NCI-H1092 (cell line): ENCODE measurements at places on chromosomes 2 and 18.

DNA sequence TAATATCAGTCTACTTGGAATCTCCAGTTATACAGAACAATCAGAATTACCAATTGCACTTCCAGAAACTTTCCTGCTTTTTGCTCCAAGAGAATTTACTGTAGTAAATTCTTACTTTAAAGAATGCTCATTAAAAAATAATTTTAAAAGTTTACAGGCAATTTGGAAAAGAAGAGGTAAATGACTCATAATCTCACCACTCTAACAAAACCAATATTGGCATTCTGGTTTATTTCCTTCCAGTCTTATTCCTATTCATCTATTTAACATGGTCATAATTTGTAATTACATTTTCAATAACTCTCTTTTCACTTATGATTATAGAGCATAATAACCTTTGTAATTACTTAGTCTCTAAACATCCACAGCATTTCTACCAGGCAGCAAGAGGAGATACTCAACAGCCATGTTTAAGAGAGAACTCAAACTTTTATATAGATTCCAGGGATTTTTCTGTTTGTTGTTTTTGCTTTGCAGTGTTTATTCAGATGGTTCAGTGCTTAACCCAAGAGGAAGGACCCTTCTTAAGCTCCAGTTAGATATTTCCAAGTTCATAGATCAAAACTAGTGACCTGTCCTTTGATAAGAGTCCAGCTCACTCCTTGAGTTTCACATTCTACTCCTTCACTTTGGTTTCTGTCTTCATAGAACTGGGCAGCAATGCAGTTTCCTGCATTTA is 464.7 kb downstream of the TXNL1 start:
- DNase-seq = no peak

DNA sequence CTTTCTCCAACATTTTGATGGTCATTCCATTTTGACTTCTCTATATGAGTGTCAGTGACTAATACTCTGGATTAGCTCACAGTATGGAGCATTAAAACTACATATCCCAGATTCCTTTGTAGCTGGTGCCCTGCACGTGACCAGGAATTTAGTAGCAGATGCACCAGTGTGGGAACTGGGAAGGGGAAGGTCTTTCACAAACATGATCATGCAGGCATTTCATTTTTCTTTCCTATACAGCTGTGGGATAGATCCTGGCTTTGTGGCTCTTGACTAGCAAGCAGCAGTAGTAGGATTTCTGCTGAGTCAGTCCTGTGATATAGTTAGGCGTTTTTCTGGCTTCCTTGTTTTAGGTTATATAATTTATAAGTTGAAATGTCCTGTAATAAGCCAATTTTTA is 971.0 kb upstream of the CDH2 start:
- DNase-seq = no peak

DNA sequence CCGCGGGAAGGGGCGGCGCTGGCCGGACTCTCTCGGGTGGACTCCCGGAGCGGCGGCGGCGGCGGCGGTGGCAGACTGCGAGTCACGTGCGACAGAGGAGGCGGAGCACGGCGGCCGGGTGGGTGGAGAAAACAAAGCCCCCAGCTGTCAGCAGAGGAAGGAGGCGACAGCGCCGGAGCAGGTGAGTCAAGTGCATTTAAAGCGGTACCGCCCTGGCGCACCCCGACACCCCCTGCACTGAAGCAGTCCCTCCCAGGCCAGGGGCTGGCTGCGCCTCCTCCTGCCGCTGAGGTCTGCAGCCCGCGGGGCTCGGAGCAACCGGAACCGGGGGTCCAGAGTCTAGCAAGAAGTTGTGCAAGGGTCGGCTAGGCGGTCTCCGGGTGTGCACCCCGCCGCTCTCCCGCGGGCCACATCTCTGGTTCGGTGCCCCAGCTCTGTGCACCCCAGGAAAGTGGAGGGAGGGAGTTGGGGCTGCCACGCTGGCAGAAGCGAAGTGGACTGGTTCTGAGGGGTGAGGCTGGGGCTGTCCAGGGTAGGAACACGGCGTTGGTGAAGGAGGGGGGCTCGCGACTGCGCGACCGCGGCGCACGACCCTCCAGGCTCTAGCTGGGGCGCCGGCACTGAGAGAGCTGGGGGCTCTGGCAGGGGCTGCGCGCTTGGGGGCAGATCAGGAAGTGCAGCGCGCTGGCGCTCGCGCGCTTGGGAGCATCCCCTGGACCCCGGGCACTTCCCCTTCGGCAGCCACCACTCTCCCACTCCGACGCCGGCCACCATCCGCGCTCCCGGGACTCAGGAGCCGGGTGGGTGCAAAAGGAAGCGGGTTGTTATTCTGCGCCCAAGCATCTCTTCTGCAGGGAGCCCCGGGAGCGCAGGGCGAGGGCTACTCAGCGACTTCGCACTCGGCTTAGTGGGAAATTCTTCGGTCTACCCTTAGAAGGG is 64.0 kb upstream of the MAPRE2 start:
- peak; percentile 79 for DNase-seq

GRCh38 chr2:212914392-212914791 is 237.0 kb downstream of the IKZF2 start:
- no peak for DNase-seq

GRCh38 chr2:220076734-220077133 is 449.3 kb downstream of the SLC4A3 start:
- no peak for DNase-seq

- DNase-seq = no peak
Observed at GRCh38 chr18:24014986-24015638, 558 bp downstream of the TTC39C start.

GRCh38 chr2:69180227-69180626 is 167.2 kb downstream of the ANTXR1 start:
- DNase-seq = no peak

DNA sequence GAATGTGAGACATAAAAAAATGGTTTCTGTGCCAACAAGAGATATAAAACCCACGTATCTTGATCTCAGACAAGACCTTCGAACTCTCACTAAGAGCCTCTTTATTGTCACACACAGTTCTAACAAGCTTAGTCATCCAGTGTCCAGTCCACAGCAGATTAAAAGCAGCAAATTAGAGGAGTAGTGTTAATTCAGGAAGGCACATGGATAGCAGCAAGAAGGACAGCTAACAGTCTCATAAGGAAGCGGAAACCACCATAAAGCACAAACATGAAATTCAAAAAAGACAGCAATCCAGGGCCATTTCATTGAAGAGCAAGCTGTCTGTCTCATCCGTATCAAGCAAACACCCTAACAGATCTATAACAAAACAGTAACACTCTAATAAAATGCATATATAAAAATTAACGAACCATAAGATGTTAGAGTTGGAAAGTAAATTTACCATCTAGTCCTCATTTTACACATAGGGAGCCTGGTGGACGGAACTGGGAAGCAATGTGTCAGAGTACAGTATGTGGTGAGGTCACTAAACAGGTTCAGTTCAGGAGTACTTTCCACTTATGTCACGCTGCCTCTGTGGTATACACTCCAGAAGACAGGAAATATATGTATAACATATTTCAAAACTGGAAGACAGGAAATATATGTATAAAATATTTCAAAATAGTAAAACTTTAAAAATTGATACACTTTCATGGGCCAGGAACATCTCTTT is 18.3 kb downstream of the AAK1 start:
- DNase-seq = no peak

DNA sequence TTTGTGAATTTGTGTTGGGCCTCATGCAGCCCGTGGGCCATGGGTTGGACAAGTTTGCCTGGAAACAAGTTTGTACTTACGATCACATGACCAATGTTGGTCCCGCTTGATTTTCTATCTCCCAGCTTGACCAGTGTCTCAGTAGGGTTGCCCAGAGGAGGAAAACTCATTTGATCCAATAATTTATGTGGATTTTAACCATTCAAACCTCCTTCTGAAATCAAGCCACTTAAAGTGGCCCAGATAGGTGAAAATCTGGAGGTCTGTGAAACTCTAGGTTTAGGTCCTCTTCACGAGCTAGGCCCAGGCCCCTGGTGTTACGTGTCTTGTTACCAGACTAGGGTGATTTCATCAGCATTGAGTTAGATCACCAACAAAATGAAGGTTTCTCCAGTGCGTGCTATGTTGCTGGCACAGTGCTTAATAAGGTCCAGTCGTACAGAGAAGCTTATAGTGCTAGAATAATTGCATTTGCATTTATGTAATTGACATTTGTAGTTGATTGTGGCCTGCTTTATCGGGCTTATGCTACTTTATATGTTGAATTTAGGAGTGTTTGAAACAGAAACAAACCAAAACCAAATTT is 4.4 kb downstream of the ACTR2 start:
- DNase-seq = no peak

- DNase-seq = no peak
Observed at GRCh38 chr2:236085211-236085610, 83.0 kb downstream of the GBX2 start.

- no peak for DNase-seq
Observed at GRCh38 chr2:202109737-202110184, 36.7 kb downstream of the KIAA2012 start.

GRCh38 chr2:231674587-231675338 is 33.6 kb upstream of the PTMA start:
- no peak for DNase-seq

DNA sequence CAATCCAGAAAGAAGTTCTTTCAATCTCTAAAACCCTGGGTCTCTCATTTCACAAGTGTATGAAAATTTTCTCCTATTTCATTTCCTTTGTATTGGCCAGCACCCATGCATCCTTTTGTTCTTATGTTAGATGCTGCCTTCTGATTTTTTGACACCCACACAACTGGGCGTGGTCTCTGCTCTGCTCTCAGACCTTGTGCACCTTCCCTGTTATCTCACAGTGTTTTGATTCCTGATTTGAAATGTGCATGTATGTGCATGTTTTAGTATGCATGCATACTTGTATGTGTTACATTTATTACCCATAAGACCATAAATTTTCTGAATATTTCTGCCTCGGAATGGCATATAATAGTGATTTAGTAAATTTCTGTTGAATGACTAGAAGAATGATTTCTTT is 152.2 kb downstream of the CTNNA2 start:
- DNase-seq = no peak

DNA sequence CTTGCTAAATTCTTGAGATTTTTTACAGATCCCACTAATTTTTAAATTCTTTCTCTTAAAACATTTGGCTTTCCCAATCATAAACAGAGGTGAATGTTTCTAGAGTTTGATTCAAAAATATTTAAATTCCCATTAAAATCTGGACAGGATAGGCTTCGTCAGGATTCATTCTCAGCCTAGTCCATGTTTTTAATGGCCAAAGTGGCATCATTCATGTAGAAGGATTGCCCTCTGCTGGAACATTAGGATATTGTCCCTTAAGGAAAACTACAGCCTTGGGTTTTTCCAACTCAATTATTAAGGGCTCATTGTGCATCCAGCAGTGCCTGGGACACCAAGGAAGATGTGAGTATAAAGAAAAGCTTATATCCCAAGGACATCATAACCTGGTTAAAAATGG is 71.7 kb downstream of the TPGS2 start:
- peak; percentile 39 for DNase-seq

DNA sequence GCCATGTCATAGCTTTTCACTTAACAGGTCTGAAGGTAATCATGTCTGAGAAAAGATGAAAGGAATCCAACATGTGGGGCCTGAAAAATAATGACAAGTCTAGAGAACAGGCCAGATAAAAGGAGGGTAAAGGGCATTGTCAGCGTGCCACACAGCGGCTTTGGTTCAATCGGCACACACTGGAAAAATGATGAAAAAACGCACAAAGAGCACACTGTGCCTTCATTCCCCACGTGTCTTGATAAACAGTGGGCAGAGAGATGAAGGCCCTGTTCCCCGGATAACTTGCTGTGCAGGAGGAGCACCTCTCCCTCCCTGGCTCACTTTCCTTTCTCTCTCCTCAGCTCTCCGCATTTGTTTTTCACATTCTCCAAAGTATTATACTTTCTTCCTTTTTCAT is 766.3 kb downstream of the TDRD15 start:
- DNase-seq = no peak

GRCh38 chr2:203756161-203756560 is 49.7 kb downstream of the CD28 start:
- DNase-seq = no peak

- DNase-seq = no peak
Observed at GRCh38 chr18:49811151-49811938, 2.0 kb downstream of the ACAA2 start.
